ENCODE measurements at places on chromosomes 7 and 10.

GRCh38 chr7:126780993-126781392 is 471.7 kb downstream of the GRM8 start:
- DNase-seq: no peak

DNA sequence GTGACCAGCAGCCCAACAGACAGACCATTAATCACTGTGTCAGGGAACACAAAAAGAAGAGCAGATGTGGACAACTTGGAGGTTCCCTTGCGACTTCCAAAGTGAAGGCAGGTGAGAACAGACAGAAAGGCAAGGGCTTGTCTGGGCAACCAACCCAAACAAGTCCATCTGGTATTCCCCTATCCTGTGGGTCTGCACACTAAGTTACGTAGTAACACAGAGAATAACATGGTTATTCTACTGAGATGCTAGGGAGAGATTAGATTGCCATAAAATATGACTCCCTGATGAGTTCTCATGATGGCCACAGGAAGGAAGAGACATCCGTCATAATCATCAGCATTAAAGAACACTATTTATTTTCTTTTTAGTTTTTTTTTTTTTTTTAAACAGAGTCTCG is 252.2 kb downstream of the CALN1 start:
- no peak for DNase-seq

DNA sequence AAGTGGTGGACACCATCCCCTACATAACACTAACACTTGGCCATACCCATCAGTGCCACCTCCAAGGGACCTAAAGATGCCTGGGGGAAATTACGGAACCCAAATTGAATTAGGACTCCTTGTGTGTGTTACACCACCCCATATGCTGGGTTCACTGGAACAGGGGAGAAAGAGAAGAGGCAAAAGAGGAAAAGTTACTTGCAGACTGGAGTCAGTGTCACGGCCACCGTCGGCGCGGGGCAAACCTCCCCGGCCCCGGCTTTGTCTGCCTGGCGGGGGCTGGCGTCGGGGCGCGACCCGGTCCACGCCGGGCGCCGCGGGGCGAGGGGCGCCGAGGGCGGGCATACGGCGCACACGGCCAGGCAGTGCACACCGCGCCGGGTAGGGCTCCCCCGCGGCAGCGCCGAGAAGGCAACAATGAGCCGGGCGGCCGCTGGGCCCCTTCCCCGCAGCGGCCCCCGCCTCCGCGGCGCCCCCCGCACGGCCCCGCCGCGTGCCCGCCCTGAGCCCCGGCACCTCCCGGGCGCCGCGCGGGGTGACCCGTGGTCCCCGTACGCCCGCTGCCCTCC is 171.1 kb downstream of the FAM107B start:
- no peak for DNase-seq

- no peak for DNase-seq
Measured at GRCh38 chr7:46934198-46934825, 647.6 kb downstream of the TNS3 start.

DNA sequence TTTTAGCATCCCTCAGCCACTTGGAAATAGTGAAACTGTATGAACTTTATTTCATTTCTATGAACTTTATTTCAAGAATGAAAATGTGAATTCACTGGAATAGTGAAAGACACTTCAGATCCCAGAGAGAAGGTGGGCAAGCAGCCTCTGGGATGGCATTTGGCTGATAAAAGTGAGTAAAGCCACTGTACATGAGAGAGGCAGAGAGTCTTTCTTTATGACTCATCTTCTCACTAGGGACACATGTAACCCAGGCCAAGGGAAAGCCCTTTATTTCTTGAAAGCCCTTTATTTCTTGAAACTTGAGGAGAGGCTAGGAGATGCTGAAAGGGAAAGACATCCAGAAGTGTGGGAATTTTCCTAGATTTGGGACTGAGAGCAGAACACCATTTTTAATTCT is 148.9 kb upstream of the SMIM30 start:
- DNase-seq: no peak

GRCh38 chr7:50156706-50157105 is 63.7 kb upstream of the ZPBP start:
- DNase-seq: no peak

GRCh38 chr7:19121977-19122588 is 4.6 kb upstream of the TWIST1 start:
- no peak for DNase-seq

GRCh38 chr10:96500519-96500918 is 13.2 kb downstream of the TLL2 start:
- no peak for DNase-seq

GRCh38 chr7:155868955-155869783 is 56.9 kb upstream of the SHH start:
- DNase-seq: no peak

- no peak for DNase-seq
Measured at GRCh38 chr10:98368644-98369043, 46.3 kb downstream of the PYROXD2 start.

GRCh38 chr7:8226501-8226900 is 35.5 kb downstream of the ICA1 start:
- DNase-seq: no peak

DNA sequence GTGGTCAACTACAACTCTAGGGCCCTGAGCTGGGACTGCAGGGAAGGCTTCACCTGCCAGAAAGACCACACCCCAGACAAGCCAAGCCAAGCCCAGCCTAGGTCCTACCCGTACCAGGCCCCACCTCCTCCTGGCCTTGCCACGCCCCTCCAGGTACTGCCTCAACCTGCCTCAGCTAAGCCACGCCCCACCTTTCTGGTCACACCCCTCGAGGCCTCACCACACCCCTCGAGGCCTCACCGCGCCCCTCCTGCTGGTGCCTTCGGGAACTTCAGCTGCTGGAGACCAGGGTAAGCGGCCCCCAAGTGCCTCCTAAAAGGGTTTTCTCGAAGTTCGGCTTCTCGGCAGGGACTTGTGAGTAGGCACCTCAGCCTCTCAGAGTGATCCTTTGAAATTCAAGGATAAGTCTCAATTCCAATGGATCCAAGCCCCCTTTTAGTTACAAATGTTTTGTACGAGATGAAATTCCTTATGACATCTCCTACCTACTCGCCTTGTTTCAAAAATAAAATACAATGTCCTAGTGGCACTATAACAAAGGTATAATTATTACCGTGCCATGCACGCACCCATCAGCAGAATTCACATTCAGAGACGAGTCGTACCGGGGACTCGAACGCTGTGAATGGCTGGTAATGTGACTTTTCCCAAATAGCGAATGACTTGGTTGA is 171.2 kb downstream of the ARHGAP21 start:
- peak; percentile 6 for DNase-seq

DNA sequence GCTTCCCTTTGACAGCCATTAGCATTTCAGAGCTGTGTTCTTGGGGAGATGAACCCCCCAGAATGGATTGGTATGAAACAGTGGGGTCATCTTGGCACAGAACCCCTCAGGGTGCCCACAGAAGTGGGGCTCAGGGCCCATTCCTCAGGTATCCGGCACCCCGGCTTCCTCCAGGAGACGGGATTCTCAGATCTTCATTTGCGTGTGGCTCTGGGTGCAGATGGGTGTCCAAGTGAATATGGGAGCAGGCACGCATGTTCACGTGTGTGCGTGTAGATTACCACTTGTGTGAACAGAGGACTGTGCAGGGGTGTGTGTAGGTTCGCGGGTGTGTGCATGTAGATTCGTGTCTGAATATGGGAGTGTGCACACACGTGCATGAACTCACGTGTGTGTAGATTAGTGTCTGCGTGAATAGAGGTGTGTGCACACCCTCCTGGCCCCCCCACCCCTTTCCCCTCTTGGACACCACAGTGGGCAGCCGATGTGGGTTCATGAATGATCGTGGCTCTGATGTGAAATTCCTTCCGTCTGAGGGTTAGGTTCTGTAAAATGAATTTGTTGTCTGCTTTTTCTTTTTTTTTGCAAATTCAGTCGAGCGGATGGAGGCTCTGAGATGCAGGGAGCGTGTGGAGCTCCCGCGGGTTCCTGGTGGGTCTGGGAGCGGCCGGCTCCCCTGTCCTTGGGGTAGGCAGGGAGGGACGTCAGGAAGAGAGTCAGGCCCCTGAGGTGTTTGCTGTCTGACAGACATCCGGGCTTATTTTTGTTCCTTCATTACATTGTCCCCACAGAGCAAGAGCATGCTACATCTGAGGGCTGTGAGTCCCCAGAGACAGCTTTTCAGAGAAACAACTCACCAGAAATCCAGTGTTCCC is 7.4 kb downstream of the ELFN1 start:
- DNase-seq: no peak

DNA sequence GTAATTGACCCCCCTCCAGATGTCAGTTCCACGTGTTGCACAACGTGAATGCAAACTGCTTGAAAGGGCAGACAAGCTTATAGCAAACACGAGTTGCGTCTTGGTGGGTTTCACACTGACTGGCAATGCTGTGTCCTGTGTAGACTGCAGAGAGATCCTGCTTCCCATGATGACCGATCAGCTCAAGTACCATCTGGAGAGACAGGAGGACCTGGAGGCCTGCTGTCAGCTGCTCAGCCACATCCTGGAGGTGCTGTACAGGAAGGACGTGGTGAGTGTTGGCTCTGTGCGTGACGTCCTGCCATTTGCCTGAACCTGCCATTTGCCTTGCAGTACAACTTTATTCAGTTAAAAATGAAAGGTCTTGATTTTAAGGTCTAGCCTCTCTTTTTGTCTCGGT is 71.1 kb downstream of the INSYN2A start:
- DNase-seq: no peak

GRCh38 chr10:49094646-49095045 is 20.7 kb downstream of the VSTM4 start:
- no peak for DNase-seq

- no peak for DNase-seq
Measured at GRCh38 chr7:46534664-46535588, 613.9 kb upstream of the IGFBP3 start.

- DNase-seq: no peak
Measured at GRCh38 chr7:42093349-42093905, 143.6 kb downstream of the GLI3 start.

Data from activated CD4-positive, alpha-beta T cell treated with anti-CD3 and anti-CD28 coated beads, Interleukin-2, amount 50 U/mL, for 1 hour (primary cell).